ENCODE measurements at places on chromosomes 11 and 22.
A peak's percentile ranks its signal among the peaks of the same experiment; 100 is the strongest.

DNA sequence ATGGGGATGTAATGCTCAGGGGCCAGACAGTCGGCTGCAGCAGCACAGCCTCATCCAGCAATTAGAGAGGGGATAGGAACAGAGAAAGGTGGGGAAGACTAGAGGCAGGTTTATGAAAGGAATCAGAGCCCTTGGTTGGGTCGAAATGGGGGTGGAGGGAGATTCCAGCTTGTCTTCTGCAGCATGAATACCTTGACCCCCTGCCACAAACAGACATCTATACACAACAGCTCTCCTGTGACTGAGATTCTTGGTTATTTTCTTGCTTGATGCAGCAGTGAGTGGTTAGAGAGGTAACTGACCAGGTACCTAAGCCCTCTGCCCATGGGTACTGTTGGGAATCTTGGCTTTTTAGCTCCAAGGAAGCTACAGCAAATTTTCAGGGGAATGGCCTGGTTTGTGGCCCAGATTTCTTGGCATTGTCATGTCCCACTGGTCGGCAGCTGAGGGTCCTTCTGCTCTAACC, at the start of gene TRIM49D1:
Gene TRIM49D1, minus strand, starts transcription at position 51 of the 466 bp plus-strand sequence. CDS start 4,535 bp downstream, outside the sequence.
- no peak for DNase-seq

GRCh38 chr22:47009304-47010101, 247.1 kb downstream of the TBC1D22A start:
- DNase-seq: no peak

- DNase-seq: no peak
Measured at GRCh38 chr11:129766898-129767604, 48.6 kb upstream of the TMEM45B start.

- DNase-seq: no peak
Measured at GRCh38 chr11:44716256-44716655, 10.5 kb upstream of the TSPAN18 start.

GRCh38 chr11:31806186-31806927, 4.8 kb downstream of the PAX6 start:
- DNase-seq: no peak

GRCh38 chr11:119983240-119983732, 154.6 kb downstream of the TRIM29 start:
- DNase-seq: no peak

DNA sequence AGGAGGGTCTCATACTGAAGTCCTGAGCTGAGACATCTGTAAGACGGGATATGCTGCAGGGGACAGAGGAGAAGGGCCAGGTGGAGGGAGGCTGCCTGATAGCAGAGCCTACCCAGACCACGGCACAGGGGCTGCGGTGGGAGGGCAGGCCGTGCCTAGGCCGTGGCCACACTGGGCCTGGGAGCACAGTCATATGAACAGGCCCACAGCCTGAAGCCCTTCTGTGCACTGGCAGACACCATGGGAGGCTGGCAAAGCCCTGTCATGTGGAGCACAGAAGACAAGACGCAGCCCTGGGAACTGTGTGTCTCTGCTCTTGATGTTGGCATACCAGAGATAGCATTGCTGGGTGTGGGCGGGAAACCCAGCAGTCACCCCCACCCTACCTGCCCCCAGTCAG, 3.3 kb downstream of the SPATA19 start:
- no peak for DNase-seq

GRCh38 chr11:2814751-2815150, 70.8 kb downstream of the CDKN1C start:
- no peak for DNase-seq

GRCh38 chr22:47409539-47410275, 647.3 kb downstream of the TBC1D22A start:
- DNase-seq: no peak

- no peak for DNase-seq
Measured at GRCh38 chr11:107860688-107861087, 2.1 kb upstream of the SLC35F2 start.

DNA sequence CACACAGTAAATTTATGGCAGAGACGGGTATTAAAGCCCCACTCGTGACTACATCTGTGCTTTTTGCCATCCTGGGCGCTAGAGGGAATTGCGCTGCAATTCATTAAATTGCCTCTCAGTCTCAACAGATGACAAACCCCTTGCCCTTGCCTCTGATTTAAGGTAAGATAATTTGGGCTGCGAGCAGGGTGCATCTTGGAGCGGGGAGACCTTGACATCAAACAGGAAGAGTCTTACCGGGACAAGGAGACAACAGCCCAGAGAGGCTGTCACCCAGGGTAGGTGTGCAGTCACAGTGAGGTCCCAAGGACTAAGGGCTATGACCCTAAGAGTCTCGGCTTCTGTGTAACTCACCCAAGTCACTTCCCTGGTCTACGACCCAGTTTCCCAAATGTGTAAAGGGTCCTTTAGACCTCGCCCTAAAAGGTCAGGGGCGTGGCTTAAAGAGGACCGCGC, 449 bp upstream of the TOM1 start:
- DNase-seq: no peak

DNA sequence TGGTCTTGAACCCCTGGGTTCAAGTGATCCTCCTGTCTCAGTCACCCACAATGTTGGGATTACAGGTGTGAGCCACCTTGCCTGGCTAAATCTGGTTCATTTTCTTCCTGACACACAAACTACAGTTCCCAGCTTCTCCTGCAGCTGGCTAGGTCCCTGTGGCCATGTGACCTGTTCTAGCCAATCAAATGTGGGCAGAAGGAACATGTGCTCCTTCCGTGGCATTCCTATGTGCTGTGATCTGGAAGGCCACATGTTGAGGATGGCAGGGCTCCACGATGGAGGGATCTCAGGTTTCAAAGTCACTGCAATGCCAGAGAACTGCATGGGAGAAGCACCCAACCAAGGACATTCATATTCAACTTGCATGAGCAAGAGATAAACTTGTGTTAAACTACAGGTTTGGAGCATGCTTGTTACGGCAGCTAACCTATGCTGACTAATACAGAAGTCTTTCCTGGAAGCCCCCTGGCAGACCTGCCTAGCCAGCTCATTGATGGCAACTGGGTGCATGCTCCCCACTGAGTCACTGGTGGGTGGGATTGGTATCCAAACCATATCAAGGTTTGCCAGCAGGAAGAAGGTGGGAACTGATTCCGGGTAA, 86.0 kb downstream of the RPS6KA4 start:
- no peak for DNase-seq

GRCh38 chr11:118243993-118244762, 8.0 kb downstream of the MPZL3 start:
- no peak for DNase-seq

DNA sequence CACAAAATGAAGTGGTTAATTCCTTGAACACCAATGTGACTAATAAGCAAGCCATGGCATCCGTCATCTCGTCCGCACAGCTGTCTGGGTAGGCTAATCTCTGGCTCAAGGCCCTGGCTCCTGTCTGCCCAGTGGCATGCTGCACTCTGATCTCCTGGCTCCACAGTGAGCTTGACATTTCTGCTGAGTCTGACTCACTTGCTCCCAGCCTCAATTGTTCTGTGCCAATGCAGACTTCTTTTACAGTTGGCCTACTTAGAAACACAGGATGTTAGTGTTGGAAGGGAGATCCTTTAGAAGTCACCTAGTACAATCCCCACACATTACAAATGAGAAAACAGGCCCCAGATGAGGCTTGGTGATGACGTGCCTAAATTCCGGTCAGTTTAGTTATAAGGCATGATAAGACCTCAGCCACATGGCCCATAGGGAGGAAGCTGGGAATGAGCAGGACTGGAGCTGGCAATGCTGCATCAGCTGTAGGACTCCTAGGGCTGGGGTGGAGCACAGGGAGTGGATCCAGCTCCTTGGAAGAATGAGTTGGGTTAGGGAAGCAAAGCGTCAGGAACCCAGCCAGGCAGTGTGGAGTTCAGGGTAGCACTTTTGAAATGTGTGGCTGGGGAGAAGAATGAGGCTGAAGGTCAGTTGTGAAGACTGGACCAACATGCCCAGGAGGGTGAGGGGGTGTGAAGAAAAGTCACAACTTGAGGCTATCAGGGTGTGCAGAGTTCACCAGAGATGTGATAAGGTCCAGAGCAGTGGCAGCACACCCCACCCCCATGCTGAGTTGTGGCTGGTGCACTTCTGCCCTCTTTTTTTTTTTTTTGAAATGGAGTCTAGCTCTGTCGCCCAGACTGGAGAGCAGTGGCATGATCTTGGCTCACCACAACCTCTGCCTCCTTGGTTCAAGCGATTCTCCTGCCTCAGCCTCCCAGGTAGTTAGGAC, 70.2 kb upstream of the EED start:
- peak; percentile 46 for DNase-seq

DNA sequence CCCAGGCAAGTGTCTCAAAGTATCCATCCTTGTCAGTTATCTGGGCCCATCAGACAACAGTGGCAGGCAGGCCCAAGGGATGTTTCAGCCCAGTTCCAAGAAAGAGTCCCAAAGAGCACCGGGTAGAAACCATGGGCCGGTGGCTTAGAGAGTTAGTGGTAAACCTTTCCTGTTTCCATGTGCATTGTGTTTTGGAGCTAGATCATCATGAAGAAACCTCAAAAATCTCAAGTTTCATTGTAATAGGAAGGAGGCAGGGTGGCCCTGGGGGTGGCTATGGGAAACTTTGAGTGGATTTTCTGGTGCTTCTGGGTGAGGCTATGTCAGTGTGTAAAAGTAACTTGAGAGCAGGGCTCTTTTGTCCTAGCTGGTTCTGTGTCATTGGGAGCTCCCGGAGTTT, 68.1 kb downstream of the UBASH3B start:
- DNase-seq: no peak

GRCh38 chr11:76194872-76195668, 11.2 kb downstream of the WNT11 start:
- no peak for DNase-seq

DNA sequence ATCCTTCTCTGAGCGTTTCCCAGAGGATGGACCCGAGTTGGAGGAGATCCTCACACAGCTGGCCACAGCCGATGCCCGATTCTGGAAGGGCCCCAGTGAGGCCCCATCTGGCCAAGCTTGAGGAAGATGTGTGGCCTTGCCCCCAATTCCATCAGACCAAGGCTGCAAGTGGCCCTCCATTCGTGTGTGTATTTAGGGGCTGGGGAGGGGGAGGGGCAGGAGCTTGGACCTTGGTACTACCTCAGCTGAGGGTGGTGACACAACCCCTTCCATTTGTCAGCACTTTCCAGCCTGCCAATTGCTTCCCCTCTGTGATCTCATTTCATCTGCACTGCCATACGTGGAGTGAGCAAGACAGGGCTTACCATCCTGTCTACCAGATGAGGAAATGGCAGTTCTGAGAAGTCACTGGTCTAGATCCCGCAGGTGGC, 1.3 kb upstream of the BBS1 start:
- no peak for DNase-seq

DNA sequence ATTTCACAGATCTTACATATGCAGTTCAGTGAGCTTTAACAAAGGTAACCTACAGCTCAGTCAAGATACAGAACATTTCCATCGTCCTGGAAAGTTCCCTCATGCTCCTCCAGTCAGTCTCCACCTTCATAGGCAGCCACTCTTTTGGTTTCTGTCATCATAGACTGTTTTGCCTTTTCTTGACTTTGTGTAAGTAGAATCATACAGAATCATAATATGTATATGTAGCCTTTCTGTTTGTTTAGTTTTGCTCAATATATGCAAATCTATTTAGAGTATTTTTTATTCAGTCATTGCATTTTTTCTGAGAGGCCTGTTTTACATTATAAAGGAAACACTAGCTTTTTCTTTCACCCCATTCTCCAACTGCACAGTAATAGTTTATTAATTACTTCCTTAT, 15.0 kb upstream of the DNAJB7 start:
- no peak for DNase-seq

- no peak for DNase-seq
Measured at GRCh38 chr11:69518081-69518950, 36.9 kb downstream of the LINC01488 start.

DNA sequence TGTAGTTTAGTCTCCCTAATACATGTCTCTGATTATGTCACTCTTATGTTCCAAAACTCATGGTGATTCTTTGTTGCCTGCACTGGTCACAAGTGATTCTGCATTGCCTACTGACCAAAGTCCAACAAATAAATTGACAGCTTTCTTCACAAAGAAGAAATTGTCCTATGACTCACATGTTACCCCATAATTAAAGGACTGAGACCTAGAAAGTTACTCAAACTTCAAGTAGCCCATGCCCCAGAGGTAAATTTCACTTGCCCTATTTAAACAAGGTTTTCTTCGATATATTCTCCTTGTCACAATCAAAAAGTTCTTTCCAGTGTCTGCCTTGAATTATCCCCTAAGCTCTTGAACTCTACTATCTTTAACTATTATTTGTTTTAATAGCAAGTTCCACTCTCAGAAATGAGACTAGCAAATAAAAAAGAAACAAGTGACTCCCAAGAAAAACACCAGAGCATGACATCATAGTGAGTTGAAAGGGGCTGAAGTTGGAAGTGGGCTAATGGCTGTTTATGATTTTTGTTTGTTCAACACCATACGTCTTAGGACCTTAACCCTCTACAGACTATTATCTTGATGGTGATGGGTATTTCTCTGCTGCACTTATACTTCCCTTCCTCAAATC, 94.5 kb upstream of the BLID start:
- no peak for DNase-seq

DNA sequence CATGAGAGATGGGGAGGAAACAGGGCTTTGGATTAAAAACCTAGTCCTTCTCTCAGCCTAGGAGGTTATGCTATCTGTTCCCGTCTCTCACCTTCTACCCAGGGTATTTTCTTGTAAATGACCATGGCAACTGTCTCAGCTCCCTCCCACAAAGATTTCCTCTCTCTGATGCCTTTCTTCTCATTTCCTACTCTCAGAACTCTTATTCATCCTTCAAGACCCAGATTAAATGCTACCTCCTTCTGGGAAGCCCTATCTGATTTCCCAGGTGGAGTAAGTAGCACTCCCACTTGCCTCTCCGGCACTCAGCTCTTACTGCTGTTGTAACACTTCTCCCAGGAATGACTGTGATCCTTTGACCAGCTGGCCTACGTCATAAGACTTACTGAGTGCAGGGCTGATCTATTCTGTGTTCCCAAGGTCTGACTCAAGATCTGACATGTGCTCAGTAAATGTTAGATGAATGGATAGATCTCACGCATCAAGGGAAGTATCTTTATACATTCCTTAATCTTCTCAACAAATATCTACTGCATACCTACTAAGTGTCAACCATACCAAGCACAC, 175.0 kb downstream of the TENM4 start:
- no peak for DNase-seq

GRCh38 chr11:69402251-69402887, 79.1 kb upstream of the LINC01488 start:
- DNase-seq: no peak

GRCh38 chr11:69947059-69947792, 128.0 kb upstream of the FGF3 start:
- no peak for DNase-seq

GRCh38 chr11:83449338-83449913, 163.3 kb upstream of the CCDC90B start:
- DNase-seq: no peak

- no peak for DNase-seq
Measured at GRCh38 chr11:14445542-14446530, 53.8 kb downstream of the COPB1 start.

DNA sequence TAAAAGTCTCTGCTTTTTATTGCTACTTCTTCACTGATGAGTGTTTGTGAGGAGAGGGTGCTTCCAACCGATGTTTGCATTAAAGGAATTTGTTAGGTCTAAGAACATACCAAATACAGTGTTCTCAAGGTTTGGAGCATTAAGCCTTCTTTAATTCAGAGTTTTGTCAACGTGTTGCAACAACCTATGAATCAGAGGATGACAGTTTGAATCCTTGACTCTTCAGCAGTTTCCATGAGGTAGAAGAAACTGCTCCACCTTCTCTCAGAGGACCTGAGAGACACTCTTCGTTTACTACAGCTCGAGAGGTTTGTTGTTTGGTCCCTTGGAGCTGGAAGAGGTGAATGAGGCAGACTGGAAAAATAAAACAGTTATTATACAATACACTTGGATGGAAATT, 55.7 kb downstream of the NCAM1 start:
- no peak for DNase-seq

GRCh38 chr22:39122772-39123470, 25.9 kb downstream of the APOBEC3H start:
- no peak for DNase-seq
